Myocyte (in vitro differentiated cells): ENCODE measurements at places on chromosomes 1 and 21. TPM values are rescaled to one million over a fixed set of nuclear protein-coding genes. Genes with fewer than 3 reads are reported as not detected.

The SEC16B gene
- 1.8 and 3.3 TPM in 2 replicates for total RNA-seq

The GIPC2 gene
- total RNA-seq: 2.2 and 2.3 TPM in 2 replicates

The KRTAP12-4 gene
- total RNA-seq: not detected in 2 replicates

The DDR2 gene
- total RNA-seq: 51.4 and 65.3 TPM in 2 replicates

The CD53 gene
- total RNA-seq: not detected in 2 replicates

The HSD3B2 gene
- not detected in 2 replicates for total RNA-seq

The PGM1 gene
- total RNA-seq: 100 and 101 TPM in 2 replicates

The LDLRAD1 gene
- total RNA-seq: not detected in 2 replicates

The SLC30A7 gene
- total RNA-seq: 18.3 and 26.8 TPM in 2 replicates

The USF1 gene
- total RNA-seq: 58.0 and 73.3 TPM in 2 replicates

The INSRR gene
- 0.05 TPM in 1 of 2 replicates, not detected in the other for total RNA-seq

The ACTN2 gene
- total RNA-seq: 178 and 220 TPM in 2 replicates

The CACNA1S gene
- total RNA-seq: 57.2 and 58.9 TPM in 2 replicates

The RSPO1 gene
- not detected in 2 replicates for total RNA-seq

The TRIM46 gene
- 0.62 and 0.94 TPM in 2 replicates for total RNA-seq

The C8B gene
- total RNA-seq: not detected in 2 replicates

The VWA5B1 gene
- total RNA-seq: not detected in 2 replicates
